Activated CD8-positive, alpha-beta memory T cell treated with anti-CD3 and anti-CD28 coated beads for 24 hours (primary cell): ENCODE measurements at places on chromosomes 11 and 22.

DNA sequence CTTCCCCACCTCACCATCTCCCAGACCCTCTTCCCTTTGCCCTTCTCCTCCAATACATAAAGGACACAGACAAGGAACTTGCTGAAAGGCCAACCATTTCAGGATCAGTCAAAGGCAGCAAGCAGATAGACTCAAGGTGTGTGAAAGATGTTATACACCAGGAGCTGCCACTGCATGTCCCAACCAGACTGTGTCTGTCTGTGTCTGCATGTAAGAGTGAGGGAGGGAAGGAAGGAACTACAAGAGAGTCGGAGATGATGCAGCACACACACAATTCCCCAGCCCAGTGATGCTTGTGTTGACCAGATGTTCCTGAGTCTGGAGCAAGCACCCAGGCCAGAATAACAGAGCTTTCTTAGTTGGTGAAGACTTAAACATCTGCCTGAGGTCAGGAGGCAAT lies 58.2 kb downstream of the TIMP3 start:
- DNase-seq: no peak

DNA sequence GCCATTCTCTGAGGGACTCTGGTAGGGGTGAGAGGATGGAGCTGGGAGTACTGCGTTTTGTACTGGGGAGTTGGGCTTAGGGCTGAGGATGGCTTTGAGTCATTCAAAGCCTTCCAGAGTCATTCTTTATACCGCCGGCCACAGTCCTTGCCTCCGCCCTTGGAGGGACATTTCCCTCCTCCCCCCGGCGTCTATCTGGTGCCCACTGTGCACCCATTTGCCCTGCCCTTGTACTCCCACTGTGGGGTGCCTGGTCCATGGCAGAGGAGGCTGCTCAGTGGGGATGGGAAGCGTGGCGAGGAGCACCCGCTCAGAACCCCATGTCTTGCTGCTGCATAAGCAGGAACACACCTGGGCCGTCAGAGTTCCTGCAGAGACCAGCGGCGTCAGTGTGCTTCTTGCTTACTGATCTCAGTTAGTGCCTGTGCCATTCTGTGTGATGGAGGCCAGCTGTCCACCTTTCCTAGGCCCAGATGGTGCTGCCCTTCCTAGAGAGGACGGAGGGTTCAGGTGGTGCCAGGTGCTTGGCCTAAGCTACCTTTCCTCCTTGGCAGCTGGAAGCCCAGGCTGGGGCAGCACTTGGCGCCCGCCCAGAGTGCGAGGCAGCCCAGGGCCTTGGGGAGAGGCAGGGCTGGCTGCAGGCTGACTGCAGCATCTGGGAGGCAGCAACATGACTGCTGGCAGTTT lies 23.3 kb upstream of the TMEM191C start:
- no peak for DNase-seq

DNA sequence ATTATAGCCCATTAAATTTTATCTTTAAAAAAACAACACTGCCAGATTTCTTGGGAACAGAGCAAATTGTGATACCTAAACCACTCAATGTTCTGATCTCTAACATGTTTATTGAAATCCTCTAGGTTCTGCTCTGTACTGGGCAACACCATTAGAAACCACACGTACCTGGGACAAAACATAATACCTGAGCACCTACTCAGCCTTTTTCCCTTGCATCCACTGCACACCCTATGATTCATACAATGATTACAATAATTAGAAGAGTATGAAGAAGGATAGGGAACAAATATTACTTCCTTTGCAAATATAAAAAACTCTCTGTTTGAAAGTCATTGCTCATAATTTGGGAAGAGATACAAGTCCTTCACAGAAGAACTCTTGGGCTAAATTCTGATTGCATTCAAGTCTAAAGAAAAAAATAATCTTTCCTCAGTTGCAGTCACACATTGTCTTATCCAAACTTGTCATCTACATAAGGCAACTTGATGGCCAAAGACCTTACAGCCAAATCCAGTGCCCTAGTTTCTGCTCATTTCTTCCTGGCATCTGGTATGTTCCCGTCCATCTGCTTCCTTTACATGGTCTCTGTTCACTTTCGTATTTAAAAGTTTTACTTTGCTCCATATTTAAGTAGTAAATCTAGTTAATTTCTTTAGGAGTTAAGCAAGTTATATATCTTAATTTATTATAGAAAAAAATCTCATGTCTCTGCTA lies 407.4 kb downstream of the LRRC4C start:
- DNase-seq: no peak

DNA sequence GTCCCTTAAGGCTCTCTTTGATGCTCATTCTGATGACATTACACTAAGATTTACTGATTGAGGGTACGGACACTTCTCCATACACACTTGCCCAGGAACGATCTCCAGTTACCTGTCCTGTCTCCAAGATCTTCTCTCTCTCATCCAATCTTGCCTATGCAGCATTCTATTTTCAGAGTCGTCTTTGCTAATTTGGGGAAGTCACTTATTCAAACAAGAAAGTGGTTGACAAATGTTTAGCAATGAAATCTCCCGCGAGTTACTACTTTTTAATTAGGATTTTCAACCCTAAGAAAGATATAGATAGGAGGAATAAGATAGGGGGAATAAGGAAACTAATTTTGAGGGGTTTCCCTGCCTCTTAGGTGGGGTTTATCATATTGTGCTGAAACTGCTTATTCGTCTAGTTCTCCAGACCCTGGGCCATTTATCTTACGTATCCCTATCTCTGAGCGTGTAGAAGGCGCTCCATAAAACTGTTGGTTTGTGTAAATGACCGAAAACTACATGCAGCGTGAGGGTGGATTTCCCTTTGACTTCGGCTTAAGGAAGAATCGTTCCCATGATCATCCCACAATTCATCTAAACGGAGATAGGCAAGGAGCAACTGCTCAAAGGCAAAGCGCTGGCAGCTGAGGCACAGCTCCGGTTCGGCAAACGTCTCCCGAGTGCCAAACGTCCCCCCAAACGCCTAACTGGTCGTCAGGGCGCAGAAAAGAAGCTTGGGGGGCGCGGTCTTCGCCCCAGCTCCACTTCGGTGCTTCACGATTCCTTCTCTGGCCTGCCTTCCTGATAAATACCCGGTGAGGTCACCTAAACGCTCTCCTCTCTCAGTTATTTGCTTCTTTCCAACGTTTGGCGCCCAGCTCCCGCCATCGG lies 804 bp downstream of the APIP start:
- no peak for DNase-seq

- no peak for DNase-seq
Measured at GRCh38 chr11:58963551-58964104, 24.3 kb downstream of the GLYATL1 start.

- DNase-seq: peak; percentile 7
Measured at GRCh38 chr22:46913351-46913750, 150.9 kb downstream of the TBC1D22A start.

GRCh38 chr22:39239561-39240423 lies 5.0 kb downstream of the PDGFB start:
- no peak for DNase-seq

DNA sequence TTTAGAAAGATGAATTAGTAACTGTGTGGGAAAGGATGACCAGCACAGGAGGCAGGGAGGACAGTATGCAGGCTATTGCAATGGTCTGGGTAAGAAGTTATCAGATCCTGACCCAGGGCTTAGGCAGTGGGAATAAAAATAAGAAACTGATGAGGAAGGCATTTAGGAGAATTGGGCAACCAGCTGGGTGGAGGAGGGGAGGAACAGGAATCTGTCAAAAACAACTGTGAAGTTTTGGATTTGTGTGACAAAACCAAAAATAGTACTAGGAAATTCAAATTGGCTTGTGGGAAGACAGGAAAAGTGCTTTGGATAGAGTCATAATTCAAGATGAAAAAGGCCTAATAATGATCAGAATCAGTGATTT lies 27.9 kb downstream of the MMP13 start:
- DNase-seq: no peak

DNA sequence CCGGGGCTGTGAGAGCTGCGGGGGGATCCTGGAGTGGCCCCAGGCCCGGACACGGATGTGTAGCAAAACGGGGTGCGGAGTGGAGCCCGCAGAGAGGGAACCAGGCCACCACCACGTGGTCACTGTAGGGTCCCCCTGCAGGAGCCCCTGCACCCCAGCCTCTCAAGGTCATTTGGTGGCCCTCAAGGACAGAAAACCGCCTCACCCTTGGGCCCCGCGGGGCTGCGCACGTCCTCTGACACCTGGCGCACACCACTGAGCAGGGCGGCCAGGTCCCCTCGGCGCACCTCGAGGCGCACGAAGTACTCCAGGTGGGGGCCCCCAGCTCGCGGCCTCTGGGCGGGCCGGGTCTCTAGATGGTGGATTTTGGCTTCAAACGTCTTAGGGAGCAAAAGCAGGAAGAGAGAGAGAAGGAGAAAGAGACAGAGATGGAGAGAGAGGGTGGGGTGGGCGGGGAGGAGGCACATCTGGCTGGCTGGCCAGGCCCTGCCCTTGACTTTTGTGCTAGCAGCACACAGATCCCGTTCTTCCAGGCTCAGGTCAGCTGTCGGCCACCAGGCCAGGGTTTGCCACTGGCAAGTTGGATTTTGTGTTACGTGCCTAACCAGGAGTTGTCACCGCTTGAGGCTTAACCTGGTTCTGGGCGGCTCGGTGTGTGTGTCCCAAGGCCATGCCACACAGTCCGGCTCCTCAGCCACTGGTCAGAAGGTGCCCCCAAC lies 3.2 kb downstream of the TH start:
- DNase-seq: no peak

GRCh38 chr11:73147771-73148681 lies 5.9 kb upstream of the FCHSD2 start:
- no peak for DNase-seq

GRCh38 chr22:27452922-27453321 lies 348.6 kb downstream of the MN1 start:
- no peak for DNase-seq

- DNase-seq: no peak
Measured at GRCh38 chr11:66050581-66051231, 1.5 kb upstream of the SF3B2 start.

DNA sequence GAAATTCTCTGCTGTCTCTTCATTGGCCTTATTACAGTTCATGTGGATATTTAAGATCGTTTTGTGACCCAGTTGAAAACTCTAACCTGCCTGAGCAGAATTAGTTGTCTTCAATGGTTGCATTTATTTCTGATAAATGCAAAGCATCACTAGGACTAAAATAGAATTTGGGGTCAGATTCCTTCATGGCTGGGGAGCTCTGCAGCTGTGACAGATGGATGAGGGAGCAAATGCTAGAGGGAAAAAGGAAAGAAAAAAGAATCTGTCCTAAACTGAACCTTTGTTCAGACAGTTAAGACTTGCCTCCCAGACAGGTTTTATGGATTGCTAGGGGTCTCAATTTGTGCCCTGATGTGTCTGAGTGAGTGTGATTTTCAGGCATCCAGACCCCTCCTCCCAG lies 113.0 kb downstream of the SYT9 start:
- no peak for DNase-seq

DNA sequence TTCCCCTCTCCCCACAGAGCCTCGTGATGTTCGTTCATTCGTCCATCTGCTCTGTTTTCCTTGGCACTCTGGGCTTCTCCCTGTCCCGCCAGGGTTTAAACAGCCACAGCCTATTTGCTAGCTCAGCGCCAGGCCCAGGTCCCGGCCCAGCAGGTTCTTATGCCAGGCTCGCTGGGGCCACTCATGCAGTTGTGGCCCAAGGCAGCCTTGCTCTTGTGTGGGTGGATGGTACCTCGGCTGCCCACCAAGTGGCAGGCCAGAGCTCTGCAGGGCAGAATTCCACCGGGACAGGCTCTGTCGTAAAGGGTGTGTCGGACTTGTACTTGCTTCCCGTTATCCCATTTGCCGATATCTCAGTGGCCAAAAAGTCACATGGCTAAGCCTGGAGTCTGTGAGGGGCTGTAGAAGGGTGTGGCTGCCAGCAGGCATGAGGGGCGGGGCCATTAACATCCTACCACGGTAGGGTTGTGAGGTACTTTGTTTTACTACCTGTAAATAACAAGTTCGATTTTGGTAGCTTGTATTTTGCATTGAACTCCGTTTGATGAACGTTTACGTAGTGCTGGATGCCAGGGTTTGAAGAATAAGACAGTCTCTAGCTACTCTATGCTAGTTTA lies 7.9 kb downstream of the FAM118A start:
- DNase-seq: no peak

- no peak for DNase-seq
Measured at GRCh38 chr11:68049509-68050370, 10.9 kb downstream of the TCIRG1 start.

DNA sequence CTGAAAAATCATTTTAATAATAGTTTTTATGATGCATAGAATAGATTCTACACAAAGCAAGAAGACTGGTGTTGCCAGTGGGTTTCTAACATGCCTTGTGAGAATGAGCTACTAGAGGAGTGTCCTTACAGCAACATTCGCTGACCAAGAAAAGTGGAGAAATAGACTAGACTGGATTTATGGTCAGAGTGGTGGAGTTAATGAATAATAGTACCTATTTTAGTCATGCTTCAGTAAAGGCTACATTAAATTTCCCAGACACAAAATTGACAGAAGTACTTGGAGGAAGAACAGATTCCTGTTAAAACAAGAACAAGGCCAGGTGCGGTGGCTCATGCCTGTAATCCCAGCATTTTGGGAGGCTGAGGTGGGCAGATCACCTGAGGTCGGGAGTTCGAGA lies 539.2 kb downstream of the ETS1 start:
- no peak for DNase-seq
